ENCODE measurements at places on chromosomes 1 and 21.
A peak's percentile ranks its signal among the peaks of the same experiment; 100 is the strongest.

GRCh38 chr1:19437891-19438294, 47.4 kb downstream of the CAPZB start:
- DNase-seq, result peak; percentile 36

- no peak for DNase-seq
These were observed 33.5 kb downstream of the XCL1 start for GRCh38 chr1:168609741-168610510.

DNA sequence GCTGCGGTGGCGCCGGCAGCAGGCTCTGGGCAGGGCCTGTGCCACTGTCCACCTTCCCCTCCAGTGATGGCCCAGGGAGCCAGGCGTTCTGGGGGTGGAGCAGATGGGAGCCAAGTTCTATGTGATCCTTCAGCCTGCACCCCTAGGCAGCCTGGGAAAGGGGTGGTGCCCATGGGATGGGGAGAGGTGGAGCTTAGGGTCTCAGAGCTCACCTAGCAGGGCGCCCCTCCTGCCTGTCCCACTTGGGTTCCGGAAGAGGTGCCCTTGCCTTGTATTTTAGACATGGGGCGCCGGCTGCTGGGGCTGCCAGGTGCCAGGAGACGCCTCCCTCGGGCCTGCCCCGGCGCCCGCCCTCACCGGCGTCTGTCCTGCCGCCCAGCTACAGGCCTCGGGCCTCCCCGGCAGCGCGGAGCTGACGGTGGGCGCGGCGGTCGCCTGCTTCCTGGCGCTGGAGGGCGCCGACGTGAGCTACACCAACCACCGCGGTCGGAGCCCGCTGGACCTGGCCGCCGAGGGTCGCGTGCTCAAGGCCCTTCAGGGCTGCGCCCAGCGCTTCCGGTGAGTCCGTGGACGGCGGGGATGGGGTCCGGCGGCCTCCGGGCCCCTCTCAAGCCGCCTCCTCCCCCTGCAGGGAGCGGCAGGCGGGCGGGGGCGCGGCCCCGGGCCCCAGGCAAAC, 3.1 kb upstream of the MMP23B start:
- no peak for DNase-seq

DNA sequence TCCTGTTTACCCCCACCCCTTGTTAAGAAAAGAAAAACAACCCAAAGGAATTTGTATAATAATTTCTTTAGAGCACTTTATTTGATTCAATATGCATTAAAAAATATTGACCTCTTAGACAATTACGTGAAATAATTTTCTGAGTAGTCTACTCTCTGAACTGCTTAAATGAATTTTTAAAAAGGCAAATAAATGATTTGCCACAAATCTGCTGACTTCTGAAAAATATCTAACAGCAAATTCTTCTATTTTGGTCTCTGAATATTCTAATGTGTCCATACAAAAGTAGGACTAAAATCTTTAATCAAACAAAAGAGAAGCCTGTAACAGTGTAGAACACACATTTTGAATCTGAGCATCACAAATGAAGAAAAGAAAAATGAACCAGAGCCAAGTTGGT, 115.1 kb downstream of the TRIM33 start:
- no peak for DNase-seq

- no peak for DNase-seq
These were observed 81.5 kb upstream of the MROH9 start for GRCh38 chr1:170853867-170854266.

GRCh38 chr1:119790451-119791198, 20.6 kb downstream of the REG4 start:
- DNase-seq, result no peak

DNA sequence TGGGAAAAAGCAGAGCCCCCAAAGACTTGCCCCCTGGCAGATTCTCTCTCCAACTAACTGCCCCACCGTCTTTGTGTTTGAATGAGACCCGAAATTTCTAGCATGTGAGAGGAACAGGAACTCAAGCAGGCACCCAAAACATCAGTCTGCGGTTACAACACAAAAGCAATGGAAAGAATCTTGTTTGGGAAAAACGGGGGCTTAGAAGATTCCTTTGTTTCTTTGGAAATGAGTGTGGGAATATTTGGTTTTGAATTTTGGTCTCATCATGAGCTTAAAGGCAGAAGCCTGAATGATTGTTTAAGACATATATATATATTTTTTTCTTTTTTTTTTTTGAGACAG, 188.9 kb upstream of the TMEM51 start:
- peak; percentile 49 for DNase-seq

DNA sequence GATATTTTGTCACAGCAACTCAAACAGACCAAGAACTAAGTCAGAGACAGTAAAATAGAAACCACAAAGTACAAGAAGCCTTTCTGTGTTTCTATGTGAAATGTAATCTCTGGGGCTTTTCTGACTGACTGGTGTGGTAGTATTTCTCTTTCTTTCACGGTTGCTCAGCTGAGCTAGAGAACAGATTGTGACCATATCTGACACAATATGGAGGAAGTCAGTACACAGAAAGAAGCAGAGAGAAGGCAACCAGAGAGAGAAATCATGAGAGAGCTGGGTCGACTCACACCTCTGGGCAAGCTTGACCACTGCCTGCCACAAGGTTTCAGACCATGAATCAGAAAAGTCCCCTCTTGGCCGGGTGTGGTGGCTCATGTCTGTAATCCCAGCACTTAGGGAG, 208.9 kb upstream of the GREM2 start:
- DNase-seq, result no peak

GRCh38 chr1:182713492-182713891, 29.1 kb upstream of the RGS8 start:
- no peak for DNase-seq

DNA sequence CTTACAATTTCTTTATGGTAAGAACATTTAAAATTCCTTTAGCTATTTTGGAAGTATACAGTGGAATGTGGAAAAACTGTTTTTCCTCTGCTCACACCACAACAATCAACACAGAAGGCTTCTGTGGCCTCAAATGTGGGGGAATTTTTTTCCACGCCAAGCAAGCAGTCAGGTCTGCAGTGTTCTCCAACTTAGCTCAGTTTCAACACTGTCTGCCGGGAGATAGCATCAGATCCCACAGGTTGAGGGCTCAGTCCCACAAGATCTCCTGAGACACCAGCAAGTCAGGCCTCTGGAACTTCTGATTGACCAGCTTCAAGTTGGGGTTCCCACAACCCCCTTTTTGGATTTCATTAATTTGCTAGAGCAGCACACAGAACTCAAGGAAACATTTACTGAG, 50.3 kb downstream of the PTBP2 start:
- DNase-seq, result no peak

DNA sequence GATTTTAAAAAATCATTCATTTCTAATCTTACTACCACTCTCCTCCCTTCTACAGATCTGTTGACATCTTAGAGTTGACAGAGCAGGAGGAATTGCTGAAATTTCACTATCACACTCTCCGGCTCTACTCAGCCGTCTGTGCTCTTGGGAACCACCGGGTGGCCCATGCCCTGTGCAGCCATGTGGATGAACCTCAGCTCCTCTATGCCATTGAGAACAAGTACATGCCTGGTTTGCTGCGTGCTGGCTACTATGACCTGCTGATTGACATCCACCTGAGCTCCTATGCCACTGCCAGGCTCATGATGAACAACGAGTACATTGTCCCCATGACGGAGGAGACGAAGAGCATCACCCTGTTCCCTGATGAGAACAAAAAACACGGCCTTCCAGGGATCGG, 276.7 kb downstream of the ZP4 start:
- no peak for DNase-seq

DNA sequence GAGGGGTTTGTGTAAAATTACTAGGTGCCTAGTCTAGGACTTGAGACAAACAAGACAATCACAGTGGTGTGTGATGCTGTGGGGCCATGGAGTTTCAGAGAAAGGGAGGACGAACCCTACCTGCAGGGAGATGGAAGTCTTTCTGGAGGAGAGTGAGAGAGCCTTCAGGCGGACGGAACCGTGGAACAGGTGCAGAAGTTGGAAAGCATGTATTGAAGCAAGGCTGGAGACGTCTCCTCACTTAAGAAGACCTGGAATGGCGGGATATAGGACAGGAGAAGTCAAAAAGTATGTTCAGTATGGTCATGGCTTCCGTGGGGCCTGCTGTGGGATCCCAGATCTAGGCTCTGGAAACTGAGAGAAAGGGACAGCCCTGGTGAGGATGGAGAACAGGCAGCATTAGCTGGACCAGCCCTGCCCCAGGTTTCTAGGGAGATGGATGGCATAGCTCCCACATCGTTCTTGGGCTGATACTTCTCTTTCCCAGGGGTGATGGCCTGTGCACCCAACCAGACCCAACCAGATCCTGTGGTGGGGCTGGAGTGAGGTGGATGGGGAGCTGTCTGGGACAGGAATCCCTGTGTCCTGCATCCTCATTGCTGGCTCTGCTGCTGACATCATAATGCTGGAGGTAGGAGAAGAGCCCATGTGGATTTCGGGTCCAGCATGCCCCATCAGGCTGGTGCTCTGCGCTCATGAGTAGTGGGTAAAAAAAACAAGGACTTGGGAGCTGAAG, 15.0 kb upstream of the LRP8 start:
- no peak for DNase-seq

GRCh38 chr1:207691841-207692240, 46.9 kb downstream of the CR1L start:
- DNase-seq, result peak; percentile 68

DNA sequence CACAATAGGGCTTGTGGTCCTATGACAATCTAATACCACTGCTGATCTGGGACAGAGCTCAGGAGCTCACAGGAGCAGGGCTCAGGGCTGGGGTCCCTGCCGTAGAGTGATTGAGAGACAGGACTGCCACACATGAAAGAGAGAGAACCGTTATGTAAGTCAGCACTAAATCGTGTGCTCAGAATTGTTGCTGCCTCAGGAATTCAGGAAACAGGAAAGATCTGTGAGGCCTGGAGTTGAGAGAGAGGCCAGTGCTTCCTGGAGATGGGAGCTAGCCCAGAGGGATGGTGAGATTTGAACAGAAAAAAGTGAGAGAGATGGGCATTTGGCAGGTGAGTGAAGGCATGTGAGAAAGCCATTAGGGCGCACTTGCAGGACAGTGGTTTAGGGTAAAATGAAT, 17.5 kb upstream of the ACBD6 start:
- DNase-seq, result no peak

- peak; percentile 27 for DNase-seq
These were observed 7.2 kb upstream of the PIGC start for GRCh38 chr1:172451002-172451443.

DNA sequence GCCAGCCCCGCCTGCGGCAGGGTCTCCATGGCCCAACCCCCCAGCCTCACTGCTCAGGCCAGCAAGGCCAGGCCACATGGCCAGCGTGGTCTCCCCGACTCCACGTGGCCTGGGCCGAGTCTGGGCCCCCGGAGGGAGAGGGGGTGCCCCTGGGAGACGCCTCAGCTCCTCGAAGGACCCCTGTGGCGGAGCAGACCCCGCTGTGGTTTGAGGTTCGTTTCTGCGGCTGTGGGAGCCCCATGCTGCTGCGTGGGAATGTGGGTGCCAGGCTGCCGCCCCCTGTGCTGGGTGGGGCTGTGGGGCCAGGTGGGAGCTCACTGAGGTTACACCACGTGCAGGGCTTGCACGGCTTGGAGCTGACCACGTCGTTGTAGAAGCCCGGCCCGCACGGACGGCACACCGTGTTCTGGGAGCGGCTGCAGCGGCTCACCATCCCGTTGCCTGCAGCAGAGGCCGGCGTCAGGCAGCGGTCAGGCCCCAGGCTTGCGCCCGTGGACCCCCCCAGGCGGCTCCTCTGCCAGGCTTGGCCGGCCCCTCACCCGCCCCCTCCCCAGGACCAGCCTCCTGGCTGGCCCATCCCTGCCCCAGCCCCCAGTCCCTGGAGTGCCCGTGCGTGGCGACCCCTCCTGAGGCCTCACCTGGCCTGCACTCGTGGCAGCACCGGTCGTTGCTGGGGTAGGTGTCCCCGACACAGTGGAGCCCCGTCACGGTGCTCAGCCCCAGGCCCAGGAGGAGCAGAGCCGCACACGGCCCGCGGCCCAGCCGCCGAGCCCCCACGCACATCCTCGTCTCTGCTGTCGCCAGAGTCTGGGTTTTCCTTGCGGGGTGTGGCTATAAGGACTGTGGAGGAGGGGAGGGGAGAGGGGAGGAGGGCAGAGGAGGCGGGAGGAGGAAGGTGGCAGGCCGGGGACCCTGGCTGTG, at the start of gene TNFRSF4:
Gene TNFRSF4 (minus strand): TSS at position 809 of the 921 bp plus-strand sequence. CDS start 26 bp downstream, at position 783.
- DNase-seq, result no peak

GRCh38 chr1:204530932-204531331, 14.7 kb downstream of the MDM4 start:
- DNase-seq, result no peak

DNA sequence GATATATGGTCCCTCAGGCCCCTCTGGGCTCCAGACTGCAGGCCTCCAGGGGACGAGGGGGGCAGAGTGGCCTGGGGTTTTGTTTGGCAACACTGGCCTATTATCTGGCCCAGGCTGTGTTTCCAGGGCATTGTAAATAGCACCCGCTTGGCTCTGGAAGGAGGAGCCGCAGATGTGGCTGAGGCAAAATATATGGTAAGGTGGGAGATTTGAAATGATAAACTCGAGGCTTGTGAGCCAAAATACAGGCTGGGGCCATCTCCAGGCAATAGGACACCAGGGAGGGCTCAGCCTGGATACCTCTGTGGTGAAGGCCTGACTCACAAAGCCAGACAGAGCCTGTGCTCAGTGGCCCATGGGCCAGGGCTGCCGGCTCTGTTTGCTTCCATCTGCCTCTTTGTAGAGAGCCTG, 14.0 kb downstream of the NAV1 start:
- peak; percentile 84 for DNase-seq

DNA sequence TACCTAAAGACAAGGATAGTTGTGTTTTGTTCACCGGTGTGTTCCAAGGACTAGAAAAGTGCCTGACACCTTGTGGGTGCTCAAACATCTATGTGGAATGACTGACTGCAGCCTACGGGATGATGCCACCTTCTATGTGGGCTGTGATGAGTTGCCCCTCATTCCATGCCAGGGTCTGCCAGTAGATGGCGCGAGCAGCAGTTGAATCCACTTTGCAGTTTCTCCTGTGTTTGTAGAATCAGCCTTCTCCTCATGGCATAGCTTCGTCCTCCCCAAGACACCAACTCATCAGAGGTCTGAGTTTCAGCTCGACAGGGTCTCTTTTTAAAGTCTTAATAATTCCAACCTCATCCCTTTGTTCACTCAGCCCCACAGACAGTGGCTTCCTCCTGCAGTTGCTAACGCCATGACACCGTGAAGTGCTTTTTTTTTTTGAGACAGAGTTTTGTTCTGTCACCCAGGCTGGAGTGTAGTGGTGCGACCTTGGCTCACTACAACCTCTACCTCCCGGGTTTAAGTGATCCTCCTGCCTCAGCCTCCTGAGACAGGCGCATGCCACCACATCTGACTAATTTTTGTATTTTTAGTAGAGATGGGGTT, 133.7 kb downstream of the CAPN8 start:
- DNase-seq, result peak; percentile 29

DNA sequence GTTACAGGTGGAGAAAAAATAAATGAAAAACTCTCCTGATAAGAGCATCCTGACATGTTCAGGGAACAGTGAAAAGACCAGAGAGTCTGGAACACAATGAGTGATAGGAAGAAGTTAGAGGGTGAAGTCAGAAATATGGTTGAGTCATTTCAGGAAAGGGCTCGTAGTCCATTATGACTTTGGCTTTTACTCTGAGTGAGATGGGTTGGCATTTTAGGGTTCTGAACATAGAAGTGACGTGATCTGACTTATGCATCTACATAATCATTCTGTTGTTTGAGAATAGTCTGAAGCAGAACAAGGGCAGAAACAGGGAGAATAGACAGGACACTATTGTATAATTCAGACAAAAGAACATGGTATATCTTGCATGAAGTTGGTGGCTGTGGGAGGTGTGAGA, 5.8 kb downstream of the HMCN1 start:
- no peak for DNase-seq

GRCh38 chr1:245304698-245305097, 149.9 kb downstream of the KIF26B start:
- no peak for DNase-seq
